H4 (cell line): ENCODE measurements at places on chromosomes 2 and 18.

DNA sequence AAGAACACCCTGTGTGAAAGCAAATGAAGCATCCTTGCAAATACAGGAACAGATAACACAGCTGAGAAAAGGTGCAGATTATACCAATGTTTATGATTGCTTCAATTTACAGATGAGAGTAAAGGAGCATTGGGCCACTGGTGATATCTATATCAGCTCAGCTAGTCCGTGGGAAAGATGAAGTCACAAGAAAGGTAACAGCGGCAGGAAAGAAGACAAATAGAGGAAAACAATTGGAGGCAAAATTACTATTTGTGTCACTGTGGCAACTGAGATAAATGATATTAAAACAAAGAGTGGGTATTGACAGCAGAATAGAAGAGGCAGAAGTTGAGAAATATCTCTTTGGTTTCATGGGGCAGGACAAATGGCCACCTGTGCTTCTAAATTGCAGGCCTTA lies 121.2 kb upstream of the CAVIN2 start:
- no peak for DNase-seq

- DNase-seq = no peak
Measured at GRCh38 chr2:111695441-111696007, 188.5 kb downstream of the ANAPC1 start.

- no peak for DNase-seq
Measured at GRCh38 chr18:58456625-58457024, 172.3 kb downstream of the ALPK2 start.

GRCh38 chr18:59778434-59778833 lies 81.2 kb upstream of the CCBE1 start:
- DNase-seq = no peak

GRCh38 chr18:39840856-39841481 lies 2114.1 kb upstream of the PIK3C3 start:
- no peak for DNase-seq

DNA sequence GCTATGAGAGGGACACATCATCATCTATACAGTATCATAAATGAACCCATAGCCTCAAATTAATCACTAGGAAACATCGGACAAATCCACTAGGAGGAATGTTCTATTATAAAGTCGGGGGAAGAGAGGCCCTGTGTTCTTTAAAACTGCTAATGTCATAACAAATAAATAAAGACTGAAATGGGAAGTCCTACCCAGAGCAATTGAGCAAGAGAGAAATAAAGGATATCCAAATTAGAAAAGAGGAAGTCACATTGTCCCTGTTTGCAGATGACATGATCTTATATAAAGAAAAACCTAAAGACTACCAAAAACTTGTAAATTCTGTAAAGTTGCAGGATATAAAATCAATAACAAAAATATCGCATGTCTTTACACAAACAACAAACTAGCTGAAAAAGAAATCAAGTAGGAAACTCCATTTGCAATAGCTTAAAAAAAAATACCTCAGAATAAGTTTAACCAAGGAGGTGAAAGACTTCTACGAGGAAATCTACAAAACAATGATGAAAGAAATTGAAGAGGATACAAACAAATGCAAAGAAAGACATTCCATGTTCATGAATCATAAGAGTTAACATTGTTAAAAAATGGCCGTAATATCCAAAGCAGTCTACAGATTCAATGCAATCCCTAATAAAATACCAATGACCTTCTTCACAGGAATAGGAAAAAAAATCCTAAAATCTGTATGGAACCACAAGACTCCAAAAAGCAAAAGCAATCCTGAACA lies 30.6 kb downstream of the RTN4 start:
- DNase-seq = no peak

DNA sequence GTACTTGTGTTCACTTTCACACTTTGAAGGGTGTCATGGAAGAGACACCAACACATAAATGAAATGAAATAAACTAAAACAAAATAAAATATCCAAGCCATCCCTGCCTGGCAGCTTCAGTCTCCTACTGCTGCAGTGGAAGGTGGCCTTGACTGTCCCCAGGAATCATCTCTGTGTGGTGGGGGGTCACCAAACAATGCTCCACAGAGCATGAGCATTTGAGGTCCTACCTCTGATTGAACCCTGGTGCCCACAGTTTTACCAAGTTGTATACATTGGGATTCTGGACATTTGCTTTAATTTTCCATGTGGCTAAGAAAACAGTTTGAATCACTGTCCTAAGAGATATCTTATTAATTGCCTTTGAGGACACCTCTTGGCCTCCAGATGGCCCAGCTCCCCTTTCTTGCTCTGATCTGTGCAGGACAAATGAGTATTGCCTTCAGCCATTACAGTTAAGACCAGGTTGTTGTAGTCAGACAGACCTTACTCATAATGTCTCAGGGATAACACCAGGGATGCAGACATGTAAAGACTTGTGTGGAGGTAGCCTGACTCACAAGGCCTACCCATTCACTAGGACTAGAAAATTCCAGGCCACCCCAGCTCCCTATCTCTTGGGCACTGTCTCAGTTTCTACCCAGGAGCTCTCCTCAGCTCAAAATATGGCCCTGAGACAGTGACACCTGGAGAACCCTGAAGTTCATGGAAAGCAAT lies 195.0 kb downstream of the MYCN start:
- DNase-seq = no peak

DNA sequence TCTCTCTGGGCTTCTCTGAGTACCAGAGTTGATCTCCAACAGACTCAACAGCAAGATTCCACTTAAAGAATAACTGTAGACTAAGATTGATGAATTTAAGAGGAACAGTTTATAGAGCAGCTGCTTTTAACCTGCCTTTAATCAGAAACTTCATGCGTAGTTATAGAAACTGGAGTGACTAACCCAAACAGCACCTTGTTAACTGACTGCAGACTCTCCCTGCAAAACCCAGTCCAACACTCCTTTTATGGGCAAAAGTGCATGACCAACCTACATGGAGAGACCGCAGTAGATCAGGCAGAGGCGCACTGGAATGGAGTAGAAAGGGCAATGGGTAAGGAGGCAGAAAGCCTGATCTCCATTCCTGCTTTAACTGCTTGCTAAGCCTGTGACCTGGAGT lies 110.6 kb downstream of the NRP2 start:
- DNase-seq = no peak

DNA sequence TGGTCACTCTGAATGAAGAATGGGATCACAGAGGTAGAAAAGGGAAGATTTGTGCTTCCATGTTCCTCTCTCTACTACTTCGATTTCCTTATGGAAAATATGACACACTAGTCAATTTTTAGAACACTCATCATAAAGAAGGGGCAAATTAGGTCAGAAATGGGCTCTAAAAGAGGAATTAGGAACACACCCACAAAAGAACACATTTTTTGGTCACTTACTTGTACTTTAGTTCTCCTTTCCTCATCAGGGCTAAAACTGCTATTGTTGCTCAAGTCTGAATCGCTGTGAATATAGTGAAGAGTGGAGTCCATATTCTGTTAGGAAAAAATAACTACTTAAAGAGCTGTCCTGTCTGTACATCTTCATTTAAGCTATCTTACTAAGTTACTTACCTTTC lies 52.6 kb downstream of the PPP4R1 start:
- no peak for DNase-seq

DNA sequence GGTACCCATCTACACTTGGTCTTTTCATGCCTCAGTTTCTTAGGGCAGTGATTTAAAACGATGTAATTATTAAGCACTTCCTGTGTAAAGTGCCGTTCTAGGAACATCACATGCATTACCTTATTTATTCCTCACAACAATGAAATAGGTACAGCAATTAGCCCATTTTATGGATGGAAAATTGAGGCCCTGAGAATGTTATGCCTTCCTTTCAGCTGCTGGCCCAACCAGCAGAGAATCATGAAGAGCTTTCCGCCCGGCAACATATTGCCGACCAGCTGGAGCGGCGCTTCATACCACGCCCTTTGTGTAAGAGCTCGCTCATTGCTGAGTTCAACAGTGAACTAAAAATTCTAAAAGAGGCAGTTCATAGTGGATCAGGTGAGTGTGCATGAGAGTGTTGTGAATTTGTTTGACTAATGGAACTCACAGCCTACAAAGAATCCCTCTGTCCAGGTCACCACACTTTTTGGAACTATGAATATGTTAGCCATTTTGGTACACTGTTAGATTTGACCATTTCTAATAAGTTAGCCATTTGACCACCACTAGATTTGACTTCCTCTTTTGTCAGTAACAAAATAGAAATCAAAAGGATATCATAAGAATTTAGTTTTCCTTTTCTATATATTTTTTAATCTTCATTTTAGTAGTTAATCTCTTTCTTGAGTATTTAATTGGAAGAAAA lies 25.6 kb upstream of the RPE start:
- DNase-seq = no peak

DNA sequence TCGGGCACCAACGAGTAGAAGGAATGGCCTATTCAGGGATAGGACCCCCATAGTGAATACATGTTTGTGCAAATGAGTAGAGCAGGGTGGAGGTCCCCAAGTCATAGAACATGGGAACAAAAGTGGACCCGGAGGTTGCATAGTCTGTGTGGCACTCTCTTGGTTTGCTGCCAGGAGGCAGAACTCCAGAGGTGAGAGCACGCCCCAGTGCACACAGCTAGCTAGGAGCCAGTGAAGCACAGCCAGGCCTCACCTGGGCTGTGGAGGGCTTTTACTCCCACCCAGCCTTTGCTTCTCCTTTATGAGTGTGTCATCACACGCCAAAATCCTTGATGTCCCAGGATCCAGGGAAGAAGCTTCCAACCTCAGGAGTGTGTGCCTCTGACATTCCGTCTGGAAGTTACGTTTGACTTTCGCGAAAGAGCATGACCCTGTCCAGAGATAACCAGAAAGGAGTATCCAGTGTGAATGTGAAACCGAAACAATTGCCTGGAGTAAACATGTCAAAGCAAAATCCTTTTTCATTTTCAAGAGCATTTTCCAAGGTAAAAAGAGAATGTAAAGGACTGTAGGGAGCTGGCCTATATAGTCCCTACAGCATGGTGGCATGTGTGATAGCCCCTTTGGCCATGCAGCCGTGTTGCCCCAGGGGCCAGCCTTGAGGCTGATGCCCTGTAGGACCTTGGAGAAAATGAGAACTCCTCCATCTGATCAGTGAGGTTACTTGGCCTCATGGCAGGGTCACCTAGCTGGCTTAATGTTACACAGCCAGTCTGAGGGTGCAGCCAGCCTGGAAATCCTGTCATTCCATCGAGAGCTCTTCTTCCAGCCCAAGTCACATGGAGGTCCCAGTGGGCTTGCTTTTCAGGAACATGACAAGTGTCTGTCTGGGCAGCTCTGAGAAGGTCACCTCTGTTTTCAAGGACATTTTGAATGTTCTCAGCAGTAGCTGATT lies 8.8 kb downstream of the TRIB2 start:
- no peak for DNase-seq

- no peak for DNase-seq
Measured at GRCh38 chr2:205776720-205777119, 94.4 kb downstream of the NRP2 start.

DNA sequence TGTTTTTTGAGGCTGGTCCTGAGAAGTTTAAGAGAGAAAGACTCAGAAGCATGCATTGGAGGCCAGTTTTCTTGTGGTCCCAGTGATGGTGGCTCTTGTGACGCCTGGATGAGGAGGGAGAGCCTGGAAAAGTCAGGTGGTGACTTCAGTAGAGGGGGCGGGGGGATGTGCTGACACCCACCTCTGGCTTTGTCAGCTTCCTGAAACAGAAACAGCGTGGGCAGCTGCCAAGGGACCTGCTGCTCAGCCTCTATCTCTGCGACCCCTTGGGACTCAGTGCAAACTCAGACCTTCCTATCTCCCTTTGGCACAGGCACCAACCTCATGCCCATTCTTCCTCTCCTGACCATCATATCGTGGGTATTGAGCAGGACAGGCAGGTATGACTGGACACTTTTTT lies 6.4 kb downstream of the TGFBRAP1 start:
- no peak for DNase-seq

DNA sequence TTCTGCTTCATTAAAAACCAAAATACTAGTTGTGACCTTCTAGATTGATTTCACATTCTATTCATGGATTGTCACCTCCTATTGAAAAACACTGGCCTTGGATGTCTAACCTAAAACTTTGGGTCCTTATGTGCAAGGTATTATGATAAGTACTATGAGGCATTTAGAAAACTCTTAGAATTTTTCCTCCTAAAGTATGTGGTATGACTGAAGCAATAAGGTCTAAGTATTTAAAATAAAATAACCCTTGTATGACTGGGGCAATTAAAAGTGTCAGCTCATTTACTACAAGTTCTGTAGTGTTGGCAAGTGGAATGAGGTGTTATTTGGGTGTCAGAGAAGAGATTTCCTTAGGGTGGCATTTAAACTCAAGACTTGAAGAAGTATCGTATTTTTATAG lies 15.1 kb downstream of the KCMF1 start:
- DNase-seq = no peak

DNA sequence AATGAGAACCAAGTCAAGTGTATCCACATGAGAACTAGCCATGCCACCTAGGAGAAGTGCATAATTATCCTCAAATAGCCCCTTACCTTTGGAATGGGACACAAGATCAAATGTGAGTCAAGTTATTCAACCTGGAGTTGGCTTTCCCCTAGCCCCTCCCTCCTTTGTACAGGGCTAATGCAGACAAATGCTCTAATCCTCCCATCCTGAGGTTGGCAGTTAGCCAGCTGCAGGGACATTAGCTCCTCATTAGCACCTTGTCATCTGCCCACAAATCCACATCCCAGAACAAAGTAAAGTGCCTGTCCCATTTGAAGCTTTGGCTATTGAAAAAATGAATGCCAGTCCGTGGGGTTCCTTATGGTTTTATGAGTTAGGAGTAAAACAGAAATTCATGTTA lies 294.1 kb upstream of the FANCL start:
- no peak for DNase-seq
